OCI-M1 (cell line): ENCODE measurements at places on chromosomes 1 and 21.
A peak's percentile ranks its signal among the peaks of the same experiment; 100 is the strongest.

- DNase-seq, result no peak
Measured at GRCh38 chr1:80917826-80918225, 882.9 kb upstream of the ADGRL2 start.

DNA sequence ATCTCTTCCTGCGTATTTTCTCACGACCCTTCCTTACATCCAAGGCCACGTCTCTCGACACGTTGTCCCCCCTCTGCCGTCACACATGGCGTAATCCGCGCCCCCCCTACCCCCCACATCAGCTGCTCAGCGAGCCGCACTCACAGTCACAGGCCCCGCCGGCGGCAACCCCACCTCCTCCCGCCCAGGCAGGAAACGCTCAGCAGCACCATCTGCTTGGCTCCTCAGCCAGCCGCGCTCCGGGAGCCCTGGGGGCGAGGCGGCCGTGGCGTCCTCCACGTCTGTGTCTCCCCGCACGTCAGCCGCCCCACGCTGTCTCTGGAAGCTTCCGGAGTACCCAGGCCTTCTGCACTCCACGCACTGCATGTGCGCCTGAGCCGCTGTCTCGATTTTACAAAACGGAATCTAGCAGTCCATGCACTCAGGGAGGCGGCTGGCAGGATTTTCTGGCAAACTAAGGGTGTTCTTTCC is 64.6 kb downstream of the SIK1 start:
- no peak for DNase-seq

DNA sequence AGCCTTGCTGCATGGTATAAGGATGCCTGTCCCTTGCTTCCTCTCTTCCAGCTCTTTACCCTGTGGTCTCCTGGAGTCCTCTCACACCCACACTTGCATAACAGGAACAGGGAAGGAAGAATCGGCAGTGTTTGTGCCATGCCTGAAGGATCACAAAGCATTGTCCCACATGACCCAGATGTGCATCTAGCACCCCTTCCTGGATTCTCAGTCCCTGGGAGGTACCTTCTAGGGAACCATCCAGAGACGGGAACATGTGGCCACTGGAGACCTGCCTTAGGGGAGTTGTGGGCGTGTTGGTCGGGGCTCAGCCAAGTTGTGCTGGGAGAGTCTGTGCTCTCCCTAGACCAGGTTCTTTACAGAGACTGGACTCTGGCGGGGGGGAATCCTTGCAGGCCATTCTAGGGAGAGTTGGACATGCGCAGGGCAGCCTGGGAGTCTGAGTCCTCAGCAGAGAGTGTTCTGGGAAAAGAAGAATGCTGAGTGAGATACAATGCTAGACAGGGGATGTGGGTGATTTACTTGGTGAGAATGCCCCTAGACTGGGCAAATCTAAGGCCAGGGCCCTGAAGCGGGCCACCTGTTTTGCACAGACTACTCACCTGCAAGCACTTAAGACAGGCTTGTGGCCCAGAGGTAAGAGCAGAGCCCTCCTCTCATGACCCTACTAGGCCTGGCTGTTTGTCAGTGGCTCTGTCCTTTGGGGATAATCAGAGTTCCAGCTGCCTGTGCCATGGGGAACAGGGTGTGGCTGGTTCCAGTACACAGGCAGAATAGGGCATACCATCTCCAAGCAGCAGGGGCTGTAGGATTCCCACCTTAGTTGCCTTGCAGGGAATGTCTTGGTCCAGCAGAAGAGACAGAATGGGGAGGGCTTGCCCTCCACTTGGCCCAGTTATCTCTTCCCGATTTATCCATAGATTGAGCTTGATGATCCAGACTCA is 89.8 kb downstream of the MAN1C1 start:
- no peak for DNase-seq

- no peak for DNase-seq
Measured at GRCh38 chr1:205450448-205450847, 5.4 kb downstream of the BLACAT1 start.

DNA sequence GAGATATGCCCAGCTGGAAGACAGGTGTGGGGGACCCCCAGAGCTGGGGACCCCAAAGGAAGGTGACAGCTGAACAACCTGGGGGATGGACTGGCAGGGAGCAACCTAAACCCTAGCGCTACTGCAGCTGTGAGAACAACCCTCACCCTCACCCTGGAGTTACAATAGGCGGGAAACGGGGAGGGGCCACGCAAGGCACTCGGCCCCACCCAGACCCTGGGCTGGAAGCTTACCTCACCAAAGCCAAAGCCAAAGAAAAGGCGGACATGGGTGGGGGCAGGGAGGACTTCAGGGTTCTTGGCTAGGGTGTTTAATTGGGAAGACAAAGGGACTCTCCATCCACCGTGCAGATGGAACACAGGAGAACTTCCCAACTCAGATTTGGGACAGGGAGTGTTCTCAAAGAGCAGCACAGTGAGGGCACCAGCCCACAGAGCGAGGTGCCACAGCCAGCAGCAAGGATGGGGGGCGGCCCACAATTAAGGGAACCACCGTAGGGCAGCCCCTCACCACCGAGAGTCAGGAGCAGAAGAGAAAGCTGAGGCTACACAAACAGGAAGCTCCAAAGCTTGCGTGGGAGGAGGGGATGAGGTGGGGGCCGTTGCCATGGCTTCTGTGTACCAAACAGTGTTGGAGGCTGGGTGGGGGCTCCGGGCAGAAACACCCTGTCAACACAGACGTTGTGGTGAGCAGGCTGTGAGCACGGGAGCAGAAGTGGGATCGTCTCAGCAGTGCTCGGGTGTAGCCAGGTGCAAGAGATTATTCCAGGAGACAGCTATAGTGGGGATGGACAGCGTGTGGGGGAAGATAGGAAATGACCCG is 1.9 kb downstream of the TAGLN2 start:
- peak; percentile 93 for DNase-seq

DNA sequence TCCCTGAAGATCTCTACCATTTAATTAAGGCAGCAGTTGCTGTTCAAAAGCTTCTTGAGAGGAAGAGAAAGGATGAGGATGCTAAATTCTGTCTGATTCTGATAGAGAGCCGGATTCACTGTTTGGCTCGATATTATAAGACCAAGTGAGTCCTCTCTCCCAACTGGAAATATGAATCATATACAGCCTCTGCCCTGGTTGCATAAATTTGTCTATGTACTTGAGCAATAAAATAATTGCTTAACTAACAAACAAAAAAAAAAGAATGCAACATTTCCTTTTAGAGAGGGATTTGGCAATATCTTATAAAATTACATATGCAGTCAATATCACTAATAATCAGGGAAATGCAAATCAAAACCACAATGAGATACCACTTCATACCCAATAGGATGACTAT is 26.8 kb downstream of the ALDH9A1 start:
- no peak for DNase-seq

GRCh38 chr1:111873460-111874030 is 115.9 kb downstream of the KCND3 start:
- DNase-seq, result no peak

- no peak for DNase-seq
Measured at GRCh38 chr1:228747301-228747935, 12.1 kb downstream of the RHOU start.

DNA sequence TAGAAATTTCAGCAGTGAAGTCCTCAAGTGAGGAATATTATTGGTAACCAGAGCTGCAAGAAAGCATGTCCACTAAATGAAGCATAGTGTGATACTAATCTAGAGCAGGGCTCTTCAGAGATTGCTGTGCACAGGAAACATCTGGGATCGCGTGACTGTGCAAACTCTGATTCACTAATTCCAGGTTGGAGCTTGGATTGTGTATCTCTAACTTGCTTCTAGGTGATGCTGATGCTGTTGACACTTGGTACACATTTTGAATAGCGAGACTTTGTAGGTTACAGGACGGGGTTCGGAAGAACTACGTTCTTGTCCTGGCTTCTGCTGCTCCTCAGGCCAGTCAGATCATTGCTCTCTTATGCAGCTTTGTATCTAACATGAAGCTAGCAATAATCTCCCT is 66.5 kb downstream of the PRRX1 start:
- DNase-seq, result no peak

DNA sequence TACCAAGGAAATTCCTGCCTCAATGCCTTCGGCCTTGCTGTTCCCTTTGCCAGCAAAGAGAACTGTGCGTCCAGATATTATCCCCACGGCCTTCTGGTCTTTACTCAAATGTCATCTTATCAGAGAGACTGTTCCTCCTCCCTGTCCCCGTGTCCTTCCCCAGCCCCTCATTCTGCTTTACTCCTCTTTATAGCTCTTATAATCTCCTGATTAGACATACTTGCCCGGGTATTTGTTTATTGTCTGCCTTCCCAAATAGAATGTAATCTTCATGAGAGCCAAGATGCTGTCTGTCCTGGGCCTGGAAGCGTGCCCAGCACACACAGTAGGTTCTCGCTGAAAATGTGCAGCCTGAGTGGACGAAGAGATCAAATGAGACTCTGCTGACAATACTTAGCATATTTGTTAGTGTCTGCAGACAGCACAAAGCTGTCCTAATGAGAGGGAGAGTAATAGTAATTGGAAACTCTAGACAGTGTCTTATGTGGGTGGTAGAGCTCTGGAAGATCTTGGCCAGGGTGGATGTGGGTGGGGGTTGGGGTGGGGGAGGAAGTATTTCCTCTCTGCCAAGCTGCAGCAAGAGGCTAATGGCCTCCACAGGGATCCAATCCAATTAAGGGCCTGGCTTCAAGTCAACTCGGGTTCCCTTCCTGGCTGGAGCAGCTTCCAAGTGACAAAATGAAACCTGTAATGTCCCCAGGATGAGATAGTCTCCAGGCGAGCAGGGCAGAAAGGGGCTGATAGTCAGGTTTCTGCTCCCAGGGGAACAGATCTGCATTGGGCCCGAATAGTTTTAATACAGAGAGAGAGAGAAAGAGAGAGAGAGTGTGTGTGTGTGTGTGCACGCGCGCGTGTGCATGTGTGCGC is 9.5 kb upstream of the CLIC4 start:
- DNase-seq, result peak; percentile 44

GRCh38 chr1:175225805-175226129 is 33.2 kb upstream of the KIAA0040 start:
- DNase-seq, result no peak

DNA sequence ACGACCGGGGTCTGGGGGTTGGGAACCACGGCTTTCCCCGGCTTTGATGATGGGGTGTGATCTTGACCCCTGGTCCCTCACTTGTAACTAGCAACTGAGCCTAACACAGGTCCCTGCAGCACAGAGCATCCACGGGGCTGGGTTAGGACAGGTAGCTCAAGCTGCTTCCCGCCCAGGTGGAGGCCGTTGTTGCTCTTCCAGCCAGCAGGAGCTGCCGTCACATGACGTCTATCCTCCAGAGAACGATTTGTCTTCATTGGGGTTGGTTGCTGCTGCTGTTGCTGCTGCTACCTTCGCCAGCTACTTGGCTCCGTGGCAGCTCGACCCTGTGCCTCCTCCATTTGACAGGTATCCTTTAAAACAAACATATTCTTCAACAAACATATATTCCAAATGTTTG is 74.3 kb upstream of the ADAR start:
- DNase-seq, result no peak

DNA sequence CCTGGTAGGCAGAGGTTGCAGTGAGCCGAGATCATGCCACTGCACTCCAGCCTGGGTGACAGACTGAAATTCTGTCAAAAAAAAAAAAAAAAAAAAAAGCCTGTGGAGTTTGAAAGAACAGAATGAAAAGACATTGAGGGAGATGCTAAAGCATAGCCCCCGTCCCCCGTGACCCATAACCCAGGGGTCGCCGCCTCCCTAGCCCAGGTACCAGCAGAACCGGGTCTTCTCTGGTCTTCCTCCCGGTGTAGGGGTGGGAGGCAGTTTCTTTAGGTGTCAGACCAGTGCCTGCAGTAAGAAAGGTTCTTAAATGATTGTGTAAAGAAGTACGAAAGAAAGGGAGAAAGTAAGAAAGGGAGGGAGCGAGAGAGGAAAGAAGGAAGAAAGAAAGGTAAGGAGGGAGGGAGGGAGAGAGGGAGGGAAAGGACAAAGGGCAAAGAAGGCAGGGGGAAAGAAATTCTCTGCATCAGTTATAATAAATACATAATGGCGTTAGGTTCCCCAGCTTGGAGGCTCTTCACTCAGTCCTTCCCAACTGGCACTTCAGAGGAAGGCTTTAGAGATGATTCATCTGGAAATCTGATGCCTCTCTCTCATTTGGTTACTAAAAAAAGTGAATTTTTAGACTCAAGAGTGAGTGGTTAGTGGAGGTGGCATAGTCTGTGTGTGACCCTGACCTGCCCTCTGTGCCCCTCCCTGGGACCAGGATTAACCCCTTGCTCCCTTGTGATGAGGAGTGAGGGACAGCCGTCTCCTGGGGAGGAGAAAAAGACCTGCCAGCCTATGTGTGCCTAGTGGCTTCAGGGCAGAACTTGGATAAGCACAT is 1.1 kb downstream of the IL24 start:
- DNase-seq, result no peak

DNA sequence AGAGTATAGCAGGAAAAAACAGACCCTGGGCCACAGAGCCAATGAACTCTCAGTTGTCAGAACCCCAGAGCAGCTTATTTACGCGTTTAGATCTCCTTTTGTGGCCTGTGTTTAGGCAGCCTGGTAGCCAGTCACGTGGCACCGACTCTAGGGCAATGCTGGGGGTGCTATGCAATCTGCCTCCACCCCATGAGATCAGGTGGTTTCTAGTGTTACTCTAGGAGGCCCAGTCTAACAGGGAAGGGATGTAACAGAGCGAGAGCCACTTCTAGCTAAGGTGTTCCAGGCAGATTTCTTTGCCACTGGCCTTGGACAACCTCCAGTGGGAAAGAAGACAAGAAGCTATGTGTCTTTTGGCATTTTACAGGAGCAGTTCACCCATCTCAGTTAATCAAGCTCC is 12.0 kb upstream of the A3GALT2 start:
- DNase-seq, result no peak

GRCh38 chr1:79848316-79848715 is 841.8 kb upstream of the ADGRL4 start:
- no peak for DNase-seq

- no peak for DNase-seq
Measured at GRCh38 chr1:243726806-243727502, 123.1 kb downstream of the AKT3 start.

- DNase-seq, result peak; percentile 95
Measured at GRCh38 chr1:117644696-117645311, 39.0 kb downstream of the TENT5C start.

GRCh38 chr1:232868793-232869491 is 63.7 kb downstream of the MAP10 start:
- DNase-seq, result no peak

DNA sequence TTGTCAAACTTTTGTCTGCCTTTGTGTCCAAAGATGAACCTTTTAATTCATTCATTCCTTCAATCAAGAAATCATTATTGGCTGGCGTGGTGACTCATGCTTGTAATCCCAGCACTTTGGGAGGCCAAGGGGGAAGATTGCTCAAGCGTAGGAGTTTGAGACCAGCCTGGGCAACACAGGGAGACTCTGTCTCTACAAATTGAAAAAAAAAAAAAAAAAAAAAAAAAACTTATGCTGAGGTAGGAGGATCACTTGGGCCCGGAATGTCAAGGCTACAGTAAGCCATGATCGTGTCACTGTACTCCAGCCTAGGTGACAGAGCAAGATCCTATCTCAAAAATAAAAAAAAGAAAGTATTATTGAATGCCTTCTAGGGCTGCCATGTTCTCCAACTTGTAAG is 51.3 kb upstream of the CXADR start:
- DNase-seq, result no peak

GRCh38 chr1:21261551-21262292 is 28.5 kb downstream of the ECE1 start:
- DNase-seq, result no peak
